ENCODE measurements at places on chromosomes 2 and 18. TPM values are rescaled to one million over a fixed set of nuclear protein-coding genes. Genes with fewer than 3 reads are reported as not detected.

Gene CYP27C1
- not detected for total RNA-seq

Gene CLIP4
- total RNA-seq: 111 TPM

Gene REG3A
- not detected for total RNA-seq

Gene PLCD4
- 20.3 TPM for total RNA-seq

Gene IL36A
- not detected for total RNA-seq

GRCh38 chr2:176455816-176456291 lies 186.6 kb downstream of the MTX2 start:
- H3K4me3 ChIP-seq: no peak overlapping the region
- H3K36me3 ChIP-seq: no peaks in the 10 kb centered on the region
- DNase-seq: peak; percentile 76
- H3K27ac ChIP-seq: peak overlapping the region; percentile 19
- H3K27me3 ChIP-seq: no peaks in the 10 kb centered on the region

DNA sequence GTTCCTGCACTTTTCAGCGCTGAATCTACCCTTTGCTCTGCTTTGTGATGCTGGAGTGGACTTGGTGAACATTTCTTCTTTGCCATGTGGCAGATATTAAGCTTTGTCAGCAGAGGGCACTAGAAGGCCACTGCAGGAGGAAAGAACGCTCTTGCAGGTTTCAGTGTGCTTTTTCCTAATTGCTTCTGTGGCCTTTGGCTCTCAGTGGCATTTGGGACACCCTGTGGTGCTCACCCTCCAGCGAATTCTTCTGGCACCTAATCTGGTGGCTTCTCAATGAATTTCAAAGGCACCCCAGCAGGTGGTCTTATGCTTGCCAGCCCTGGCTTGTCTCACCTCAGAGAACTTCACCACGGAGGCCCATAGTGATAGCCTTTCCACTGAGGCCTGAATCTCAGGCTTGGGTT lies 146.7 kb downstream of the MYO3B start:
- H3K27me3 ChIP-seq: no peaks in the 10 kb centered on the region
- no peak overlapping the region for H3K27ac ChIP-seq
- no peaks in the 10 kb centered on the region for H3K4me1 ChIP-seq

DNA sequence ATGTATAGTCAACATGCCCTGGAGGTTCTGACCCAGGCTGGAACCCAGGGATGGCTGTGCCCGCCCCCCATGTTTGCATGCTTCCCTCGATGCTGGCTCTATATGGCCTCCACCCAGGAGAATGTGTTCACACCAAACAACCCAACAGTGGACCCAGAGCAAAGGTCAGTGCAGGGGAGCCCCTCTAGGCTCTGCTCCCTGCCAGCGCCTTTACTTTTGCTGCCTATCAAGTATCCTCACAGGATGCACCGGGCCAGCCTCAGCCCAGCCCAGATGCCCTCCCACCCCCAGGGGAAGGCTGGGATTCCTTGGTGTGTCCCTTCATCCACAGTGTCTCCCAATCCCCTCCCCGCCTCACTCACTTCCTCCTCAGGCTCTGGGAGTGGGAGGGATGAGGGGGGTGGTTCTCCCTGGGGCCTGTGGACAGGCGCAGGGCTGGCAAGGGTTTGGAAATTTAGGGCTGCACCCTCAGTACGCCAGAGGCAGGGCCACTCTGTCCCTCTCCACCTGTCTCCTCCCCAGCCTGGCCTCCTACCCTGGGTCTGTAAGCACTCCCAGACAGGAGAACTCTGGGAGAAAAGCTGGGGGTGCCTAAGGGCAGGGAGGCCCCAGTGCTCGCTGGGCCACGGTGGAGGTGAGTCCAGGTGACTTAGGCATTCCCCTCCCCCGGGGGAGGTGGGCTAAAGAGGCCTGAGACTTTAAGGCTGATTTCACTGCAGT lies 2.3 kb downstream of the ATP6V1B1 start:
- H3K4me3 ChIP-seq: no peak overlapping the region
- no peaks in the 10 kb centered on the region for H3K36me3 ChIP-seq

DNA sequence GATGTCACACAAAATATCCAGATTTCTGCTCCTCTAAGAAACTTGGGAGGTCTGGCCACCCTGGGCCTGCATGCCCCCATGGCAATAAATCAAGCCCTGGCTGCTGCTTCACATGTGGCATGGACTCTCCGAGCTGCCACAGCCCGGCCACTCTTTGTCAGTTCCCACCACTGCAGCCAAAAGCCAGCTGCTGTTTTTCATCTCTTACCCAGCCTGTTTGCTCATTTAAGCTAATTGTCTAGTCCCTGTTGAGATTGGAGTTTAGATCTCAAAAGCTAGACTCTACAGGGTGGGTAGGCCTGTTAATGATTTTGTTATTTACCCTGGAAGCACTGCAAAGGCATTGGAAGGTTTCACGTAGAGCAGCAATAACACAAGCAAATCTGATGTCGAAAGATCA lies 20.9 kb upstream of the ANXA4 start:
- no peak for DNase-seq
- no peak overlapping the region for H3K4me3 ChIP-seq
- H3K27me3 ChIP-seq: no peaks in the 10 kb centered on the region
- no peaks in the 10 kb centered on the region for H3K36me3 ChIP-seq
- H3K27ac ChIP-seq: no peak overlapping the region

DNA sequence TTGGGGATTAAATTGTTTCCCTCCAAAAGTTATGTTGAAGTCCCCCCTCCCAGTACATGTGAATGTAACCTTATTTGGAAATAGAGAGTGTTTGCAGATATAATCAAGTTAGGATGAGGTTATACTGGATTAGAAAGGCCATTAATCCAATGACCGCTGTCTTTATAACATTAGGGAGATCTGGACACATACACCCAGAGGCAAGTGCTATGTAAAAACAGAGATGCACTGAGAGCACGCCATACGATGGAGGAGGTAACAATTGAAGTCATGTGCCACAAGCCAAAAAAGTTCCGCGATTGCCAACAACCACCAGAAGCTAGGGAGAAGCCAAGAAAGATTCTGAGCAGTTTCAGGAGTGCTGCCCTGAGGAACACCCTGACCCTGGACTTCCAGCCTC lies 153.3 kb downstream of the RNF144A start:
- H3K36me3 ChIP-seq: no peaks in the 10 kb centered on the region
- H3K27ac ChIP-seq: no peak overlapping the region
- no peaks in the 10 kb centered on the region for H3K27me3 ChIP-seq
- DNase-seq: no peak
- H3K4me1 ChIP-seq: no peaks in the 10 kb centered on the region

DNA sequence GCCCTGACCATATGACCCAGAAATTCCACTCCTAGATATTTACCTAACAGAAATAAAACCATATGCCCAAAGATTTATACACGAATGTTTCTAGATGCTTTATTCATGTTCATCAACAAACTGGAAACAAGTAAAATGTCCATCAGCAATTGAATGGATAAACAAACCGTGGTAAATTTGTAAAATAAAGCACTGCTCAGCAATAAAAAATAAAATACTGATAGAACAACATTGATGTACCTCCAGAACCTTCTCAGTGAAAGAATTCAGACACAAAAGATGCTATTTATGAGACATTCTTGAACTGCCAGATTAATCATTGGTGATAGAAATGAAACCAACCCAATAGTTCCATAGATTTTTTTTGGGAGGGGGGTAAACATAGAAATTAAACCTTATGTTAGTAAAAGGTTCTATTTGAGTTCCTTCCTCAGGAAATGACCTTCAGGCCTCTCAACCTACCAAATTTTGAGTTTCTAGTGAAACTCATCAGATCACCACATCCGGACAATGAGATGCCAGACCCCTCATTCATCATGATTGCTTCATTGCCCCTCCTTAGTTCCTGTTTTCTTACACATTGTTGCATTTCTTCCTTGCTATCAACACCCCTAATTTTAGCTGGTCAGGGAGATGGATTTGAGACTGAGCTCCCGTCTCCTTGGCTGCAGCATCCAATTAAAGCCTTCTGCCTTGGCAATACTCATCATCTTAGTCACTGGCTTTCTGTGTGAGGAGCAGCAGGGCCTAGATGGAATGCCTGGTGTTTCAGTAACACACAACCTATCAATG lies 203.5 kb downstream of the LPIN1 start:
- H3K27ac ChIP-seq: no peak overlapping the region
- H3K27me3 ChIP-seq: peaks cover 7% of the 10 kb centered on the region
- no peak overlapping the region for H3K4me3 ChIP-seq
- no peak for DNase-seq

DNA sequence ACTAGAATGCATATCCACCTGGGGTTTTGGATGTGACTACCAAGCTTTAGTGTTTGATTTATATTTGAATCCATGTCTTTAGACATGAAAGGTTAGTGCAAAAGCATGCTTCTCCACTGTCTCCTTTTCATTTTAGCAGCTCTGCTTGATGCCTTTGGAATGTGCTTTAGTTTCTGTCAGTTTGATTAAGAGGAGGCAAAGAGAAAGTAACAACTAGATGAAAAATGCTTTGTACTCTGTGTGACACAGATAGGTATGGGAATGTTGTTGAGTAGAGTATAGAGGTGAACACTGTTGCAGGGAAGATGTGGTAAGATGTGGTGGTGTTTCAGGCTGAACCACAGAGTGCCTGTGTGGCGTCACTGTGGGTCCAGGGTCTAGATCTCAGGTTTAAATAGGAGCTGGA lies 19.8 kb downstream of the PIK3C3 start:
- no peaks in the 10 kb centered on the region for H3K27me3 ChIP-seq
- H3K27ac ChIP-seq: no peak overlapping the region
- no peak overlapping the region for H3K4me3 ChIP-seq
- H3K4me1 ChIP-seq: no peaks in the 10 kb centered on the region
- peaks cover 17% of the 10 kb centered on the region for H3K36me3 ChIP-seq

DNA sequence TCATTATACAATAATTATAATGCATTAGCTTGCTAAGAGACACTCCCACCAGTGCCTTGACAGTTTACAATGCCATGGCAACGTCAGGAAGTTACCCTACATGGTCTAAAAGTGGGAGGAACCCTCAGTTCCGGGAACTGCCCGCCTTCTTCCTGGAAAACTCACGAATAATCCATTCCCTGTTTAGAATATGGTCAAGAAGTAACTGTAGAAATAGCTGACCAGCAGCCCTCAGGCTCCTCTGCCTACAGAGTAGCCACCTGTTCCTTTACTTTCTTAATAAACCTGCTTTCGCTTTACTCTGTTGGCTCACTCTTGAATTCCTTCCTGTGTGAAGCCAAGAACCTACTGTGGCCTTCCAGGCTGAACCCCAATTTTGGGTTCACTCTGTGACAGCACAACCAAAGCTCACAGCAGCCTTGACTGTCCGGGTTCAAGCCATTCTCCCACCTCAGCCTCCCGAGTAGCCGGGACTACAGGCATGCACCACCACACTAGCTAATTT lies 20.0 kb upstream of the PTPN2 start:
- DNase-seq: peak; percentile 21
- H3K4me1 ChIP-seq: no peaks in the 10 kb centered on the region
- no peak overlapping the region for H3K4me3 ChIP-seq
- H3K27ac ChIP-seq: no peak overlapping the region
- peaks cover 14% of the 10 kb centered on the region for H3K27me3 ChIP-seq

DNA sequence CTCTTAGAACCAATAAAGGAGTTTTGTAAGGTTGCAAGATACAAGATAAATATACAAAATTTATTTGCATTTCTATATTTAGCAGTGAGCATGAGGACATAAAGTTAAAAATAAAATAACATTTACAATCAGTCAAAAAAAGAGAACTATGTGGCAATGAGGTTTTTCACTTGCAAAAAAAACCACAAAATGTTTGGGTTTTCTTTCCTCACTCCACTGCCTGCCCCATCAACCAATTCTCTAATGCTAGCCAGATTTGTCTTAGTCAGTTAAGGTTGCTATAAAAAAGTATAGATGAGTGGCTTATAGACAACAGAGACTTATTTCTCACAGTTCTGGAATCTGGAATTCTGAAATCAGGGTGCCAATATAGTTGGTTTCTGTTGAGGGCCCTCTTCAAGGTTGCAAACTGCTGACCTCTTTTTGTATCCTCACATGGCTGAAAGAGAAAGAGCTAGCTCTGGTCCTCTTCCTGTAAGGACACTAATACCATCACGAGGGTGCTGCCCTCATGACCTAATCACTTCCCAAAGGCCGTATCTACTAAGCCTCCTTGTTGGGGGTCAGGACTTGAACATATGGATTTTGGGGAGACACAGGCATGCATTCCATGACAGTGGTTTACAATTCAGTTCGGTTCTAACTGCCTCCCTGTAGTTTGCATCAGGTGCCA lies 566.2 kb downstream of the GALR1 start:
- H3K27ac ChIP-seq: no peak overlapping the region
- no peaks in the 10 kb centered on the region for H3K36me3 ChIP-seq
- DNase-seq: no peak
- H3K27me3 ChIP-seq: no peaks in the 10 kb centered on the region
- H3K4me1 ChIP-seq: no peaks in the 10 kb centered on the region

DNA sequence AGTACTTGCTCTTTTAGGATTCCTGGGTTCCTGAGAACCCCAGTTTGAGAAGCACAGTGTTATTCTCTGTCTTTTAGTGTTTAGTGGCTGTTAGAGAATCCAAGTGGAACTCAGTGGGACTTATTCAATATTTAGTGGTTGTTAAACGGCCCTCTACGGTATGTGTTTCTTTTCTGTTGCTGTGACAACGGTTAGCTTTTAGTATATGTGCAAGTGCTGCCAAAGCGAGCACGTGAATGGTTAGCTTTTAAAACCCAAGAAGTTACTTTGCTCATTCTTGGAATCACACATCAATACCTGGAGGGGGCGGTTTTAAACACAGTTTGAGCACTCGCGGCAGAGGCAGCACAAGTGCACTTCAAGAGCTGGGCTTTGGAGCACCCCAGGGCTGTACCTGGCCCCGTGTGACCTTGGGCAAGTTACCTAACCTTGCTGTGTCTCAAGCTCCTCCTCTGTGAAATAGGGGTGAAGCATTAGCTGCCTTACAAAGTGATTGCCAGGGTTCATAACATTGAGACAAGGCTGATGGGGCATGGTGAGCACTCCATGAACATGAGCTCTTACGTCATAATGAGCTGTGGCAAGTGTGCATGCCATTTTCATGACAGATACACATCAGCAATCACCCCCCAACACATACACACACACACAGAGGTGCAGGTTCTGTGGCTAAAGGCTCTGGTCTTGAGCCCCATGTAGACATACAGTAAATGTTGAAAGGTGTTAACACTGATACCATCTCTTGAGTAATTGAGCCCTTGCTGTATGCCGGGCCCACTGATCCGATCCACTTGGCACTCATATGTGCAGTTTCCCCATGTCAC lies 234.1 kb downstream of the ALPK2 start:
- H3K36me3 ChIP-seq: no peaks in the 10 kb centered on the region
- no peak overlapping the region for H3K4me3 ChIP-seq
- DNase-seq: no peak
- no peak overlapping the region for H3K27ac ChIP-seq

DNA sequence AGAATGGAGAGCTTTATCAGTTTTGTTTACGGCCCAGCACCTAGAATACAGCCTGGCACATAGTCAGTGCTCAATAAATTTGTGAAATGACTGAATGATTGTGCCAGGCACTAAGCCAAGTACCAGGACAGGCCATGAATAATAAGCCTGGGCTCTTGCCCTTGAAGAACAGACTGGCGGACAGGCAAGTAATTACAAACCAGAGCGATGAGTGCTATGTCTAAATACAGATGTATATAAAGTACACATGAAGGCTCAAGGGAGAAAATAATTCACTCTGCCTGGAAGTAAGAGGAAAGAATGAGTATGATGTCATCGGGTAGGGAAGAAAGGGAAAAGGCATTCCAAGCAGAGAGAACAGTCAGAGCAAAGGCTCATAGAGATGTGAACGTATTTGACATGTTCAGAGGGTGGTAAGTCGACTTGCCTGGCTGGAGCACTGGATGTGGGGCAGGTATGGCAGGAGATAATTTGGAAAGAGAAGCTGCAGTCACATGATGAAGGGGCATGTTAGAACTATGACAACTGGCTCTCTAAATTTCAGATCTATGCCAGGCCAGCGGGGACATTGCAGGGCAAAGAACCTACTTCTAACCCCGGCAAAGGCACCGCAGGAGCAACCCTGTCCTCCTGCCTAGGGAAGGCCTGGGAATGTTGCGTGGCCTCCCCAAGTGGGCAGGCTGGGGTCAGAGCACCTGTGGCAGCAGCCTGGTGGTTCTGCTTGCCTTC lies 119.1 kb upstream of the STPG4 start:
- H3K4me1 ChIP-seq: peaks cover 30% of the 10 kb centered on the region
- DNase-seq: no peak
- H3K4me3 ChIP-seq: peak overlapping the region; percentile 10

Measured in psoas muscle (tissue), 8 donors.